ENCODE measurements at places on chromosomes 12 and 14.

GRCh38 chr14:51432302-51432948 lies 192.4 kb downstream of the TMX1 start:
- DNase-seq: no peak

- DNase-seq: no peak
Measured at GRCh38 chr14:89479802-89480201, 62.8 kb upstream of the FOXN3 start.

- DNase-seq: no peak
Measured at GRCh38 chr12:15754233-15754632, 35.0 kb downstream of the EPS8 start.

DNA sequence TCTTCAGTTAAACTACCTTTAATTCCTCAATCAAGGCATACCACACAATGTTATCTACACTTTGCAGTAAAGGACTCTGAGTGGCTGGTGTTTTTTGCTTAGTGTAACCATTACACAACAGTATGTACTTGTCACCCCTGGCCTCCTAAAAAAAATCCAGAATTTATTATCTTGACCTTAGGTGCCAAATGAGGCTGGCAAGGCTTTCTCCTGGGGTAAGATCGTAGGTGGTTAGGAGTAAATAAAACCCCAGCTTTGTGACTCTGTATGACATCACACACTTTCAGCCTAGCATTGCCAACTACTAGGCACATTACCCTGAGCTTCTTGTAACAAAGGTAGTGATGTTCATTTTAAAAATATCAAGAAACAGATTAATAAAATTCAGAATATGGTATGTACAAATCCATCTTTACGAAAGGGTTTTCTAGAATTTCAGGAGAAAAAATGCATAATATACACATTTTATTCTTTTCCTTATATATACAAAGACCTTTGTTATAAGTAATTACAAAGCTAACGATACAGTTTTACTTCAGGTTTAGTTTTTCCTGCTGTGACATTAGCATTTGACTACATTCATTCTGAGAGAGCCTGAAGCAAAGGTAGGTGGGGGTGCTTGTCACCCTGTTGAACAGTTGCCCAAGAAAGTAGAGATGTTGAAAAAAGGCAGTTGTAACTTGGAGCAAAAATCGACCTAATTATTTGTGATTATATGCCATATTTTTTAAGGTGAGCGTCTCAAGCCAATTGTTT lies 13.5 kb downstream of the TCL1A start:
- no peak for DNase-seq

- no peak for DNase-seq
Measured at GRCh38 chr12:69481133-69481532, 10.9 kb downstream of the FRS2 start.

- DNase-seq: no peak
Measured at GRCh38 chr14:52063052-52063462, 5.8 kb downstream of the NID2 start.

DNA sequence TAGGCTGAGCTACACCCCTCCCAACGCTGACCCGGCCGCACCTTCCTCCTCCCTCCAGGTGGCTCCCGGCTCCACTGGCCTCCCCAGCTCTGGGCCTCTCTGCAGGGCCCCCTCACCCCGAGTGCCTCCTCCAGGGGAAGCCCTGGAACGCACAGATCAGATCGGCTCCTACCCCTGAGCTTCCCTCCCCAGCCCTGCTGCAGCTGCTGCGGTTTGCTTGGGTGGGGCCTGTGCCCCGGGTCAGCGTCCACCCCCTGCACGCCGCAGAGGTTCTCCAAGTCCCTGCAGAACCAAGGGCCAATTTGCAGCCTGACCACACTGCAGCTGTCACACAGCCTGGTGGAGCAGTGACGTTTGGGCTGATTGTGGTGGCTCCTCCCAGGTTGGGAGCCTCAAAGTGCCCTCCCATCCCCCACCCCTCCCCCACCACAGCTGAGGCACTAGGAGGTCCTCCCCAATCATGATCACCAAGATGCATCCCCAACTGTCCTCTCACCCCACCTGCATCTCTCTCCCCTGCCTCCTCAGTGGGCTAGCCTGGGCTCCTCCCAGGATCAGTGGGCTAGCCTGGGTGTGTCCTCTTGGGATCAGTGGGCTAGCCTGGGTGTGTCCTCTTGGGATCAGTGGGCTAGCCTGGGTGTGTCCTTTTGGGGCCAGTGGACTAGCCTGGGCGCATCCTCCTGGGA lies 12.8 kb upstream of the FBRSL1 start:
- no peak for DNase-seq

DNA sequence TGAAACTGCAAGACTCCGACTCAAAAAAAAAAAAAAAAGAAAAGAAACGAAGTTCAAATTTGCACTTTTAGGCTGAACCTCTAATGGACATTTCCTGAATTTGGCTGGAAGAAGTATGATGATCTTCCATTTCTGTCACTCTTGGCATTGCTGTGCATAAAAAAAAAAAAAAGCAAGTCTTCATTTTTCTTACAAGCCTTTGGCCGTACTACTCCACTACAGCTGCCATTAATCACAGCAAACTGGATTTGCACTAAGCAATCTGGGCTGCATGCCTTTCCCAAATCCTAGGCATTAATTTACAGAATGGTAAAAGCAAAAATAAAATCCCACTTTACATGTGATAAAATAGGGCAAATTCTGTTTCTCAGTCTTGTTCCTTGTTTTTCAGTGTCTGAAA lies 7.1 kb downstream of the CSRP2 start:
- no peak for DNase-seq

DNA sequence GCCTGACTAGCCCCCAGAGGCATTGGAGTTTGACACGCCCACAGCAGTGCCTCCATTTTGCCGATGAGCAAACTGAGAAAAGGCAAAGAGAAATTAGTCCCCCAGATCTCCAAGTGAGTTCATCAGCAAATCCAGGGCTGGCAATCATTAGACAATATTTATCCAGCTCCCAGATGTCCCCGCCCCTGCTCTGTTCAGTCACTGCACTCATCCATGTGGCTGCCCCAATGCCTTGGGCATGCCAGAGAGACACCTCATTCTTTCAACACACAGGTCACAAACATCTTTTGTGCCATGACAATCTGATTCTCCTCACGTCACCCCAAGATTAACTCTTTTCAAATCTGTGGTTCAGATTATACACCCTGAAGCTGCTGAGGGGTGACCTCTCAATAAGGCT lies 43.5 kb downstream of the DPF3 start:
- DNase-seq: peak; percentile 57
